SK-N-SH (cell line): ENCODE measurements at places on chromosomes 1 and 21.

DNA sequence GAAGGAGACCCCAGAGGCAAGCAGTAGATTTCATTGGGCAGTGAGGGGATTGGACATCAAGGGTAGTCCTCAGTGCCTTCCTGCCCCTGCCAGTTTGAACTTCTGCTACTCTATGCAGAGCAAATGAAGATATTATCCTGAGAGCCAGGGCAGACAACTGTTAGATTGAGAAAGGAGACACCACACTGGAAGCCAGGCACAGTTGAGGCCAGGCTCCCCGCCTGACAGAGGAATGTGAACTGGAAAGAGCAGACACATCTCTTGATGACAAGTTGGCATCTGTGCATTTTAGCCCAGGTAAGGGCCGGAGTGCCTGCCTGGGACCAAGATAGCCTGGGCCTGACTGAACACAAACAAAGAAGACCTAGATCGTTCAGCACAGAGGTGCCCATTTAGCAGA, 16.0 kb downstream of the SH3BGR start:
- DNase-seq = no peak

GRCh38 chr1:110690709-110691365, 16.1 kb upstream of the KCNA3 start:
- no peak for DNase-seq

- no peak for DNase-seq
Observed at GRCh38 chr1:78949227-78949626, 57.3 kb downstream of the ADGRL4 start.

- DNase-seq = no peak
Observed at GRCh38 chr1:244678697-244679096, 25.8 kb downstream of the DESI2 start.

GRCh38 chr1:162706606-162707005, 74.3 kb downstream of the DDR2 start:
- no peak for DNase-seq

- DNase-seq = no peak
Observed at GRCh38 chr21:36204980-36205379, 48.4 kb downstream of the DOP1B start.

- DNase-seq = no peak
Observed at GRCh38 chr1:196501760-196502428, 106.3 kb downstream of the KCNT2 start.

GRCh38 chr1:84141182-84142003, 2.7 kb upstream of the PRKACB start:
- no peak for DNase-seq

DNA sequence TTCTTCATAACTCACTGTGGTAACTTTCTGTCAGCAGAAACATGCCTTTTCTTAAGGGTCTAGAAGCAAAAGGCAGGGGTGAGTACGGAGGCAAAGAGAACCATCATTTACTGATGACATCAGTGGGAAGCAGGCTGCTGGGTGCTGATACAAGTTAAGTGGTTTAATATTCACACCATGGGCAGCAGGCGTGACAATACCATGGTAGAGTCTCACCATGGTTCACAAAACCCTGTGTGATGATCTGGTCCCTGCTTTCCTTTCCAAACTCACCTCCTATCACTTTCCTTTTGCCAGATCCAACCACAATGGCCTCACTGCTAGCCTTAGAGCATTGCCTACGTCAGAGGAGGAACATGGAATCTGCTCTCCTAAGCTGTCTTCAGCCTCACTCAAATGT, 8.7 kb downstream of the MAB21L3 start:
- DNase-seq = no peak

DNA sequence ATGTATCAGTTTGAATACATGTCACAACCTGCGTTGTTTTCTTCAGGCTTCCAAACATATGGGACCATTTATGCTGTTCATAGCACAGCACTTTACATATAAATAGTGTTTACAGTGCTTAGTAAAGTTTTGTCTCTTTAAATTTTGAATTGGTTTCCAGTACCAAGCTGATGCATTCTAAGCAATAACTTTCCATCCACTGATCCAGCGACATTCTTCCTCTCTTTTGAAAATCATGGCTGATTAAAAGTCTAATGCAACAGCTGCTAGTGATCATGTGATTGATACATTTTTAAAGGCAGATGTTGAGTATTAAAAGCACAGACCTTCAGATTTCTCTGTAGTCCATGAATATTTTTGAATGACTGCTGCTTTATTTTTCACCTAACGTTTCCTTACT, 154.9 kb downstream of the PTPRC start:
- DNase-seq = no peak

DNA sequence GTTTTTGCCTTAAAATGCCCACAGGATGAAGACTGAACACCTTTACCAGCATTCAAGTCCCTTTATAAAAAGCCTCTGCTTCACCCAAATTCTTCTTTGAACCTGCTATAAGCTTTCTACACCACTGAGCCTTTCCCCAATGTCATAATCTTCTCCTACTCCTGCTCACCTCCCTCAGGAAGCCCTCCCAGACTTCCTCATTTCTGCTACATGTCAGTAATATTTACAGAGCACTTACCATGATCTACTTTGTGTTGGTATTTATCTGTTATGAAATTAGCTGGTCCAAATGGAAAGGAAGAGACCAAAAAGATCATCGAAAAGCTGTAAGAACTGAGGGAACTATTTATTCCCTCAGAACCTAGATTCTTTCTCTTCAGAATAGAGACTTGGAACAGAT, 8.5 kb downstream of the OVGP1 start:
- DNase-seq = no peak
